ENCODE measurements at places on chromosomes 6 and 20. TPM values are rescaled to one million over a fixed set of nuclear protein-coding genes. Genes with fewer than 3 reads are reported as not detected.

GRCh38 chr6:156791320-156791850, 14.2 kb downstream of the ARID1B start:
- peak overlapping the region; percentile 22 for H3K4me3 ChIP-seq
- peaks cover 100% of the 10 kb centered on the region for H3K4me1 ChIP-seq
- no peaks in the 10 kb centered on the region for H3K36me3 ChIP-seq
- no peaks in the 10 kb centered on the region for H3K27me3 ChIP-seq
- peak; percentile 82 for DNase-seq

- no peak overlapping the region for H3K27ac ChIP-seq
- H3K27me3 ChIP-seq, result no peaks in the 10 kb centered on the region
- H3K4me1 ChIP-seq, result peaks cover 23% of the 10 kb centered on the region
- peaks cover 6% of the 10 kb centered on the region for H3K36me3 ChIP-seq
These were observed 4.6 kb upstream of the SFT2D1 start for GRCh38 chr6:166346965-166347364.

- DNase-seq, result peak; percentile 69
- H3K27me3 ChIP-seq, result no peaks in the 10 kb centered on the region
- H3K4me3 ChIP-seq, result no peak overlapping the region
- H3K36me3 ChIP-seq, result no peaks in the 10 kb centered on the region
These were observed 47.8 kb upstream of the GATA5 start for GRCh38 chr20:62523473-62524203.

DNA sequence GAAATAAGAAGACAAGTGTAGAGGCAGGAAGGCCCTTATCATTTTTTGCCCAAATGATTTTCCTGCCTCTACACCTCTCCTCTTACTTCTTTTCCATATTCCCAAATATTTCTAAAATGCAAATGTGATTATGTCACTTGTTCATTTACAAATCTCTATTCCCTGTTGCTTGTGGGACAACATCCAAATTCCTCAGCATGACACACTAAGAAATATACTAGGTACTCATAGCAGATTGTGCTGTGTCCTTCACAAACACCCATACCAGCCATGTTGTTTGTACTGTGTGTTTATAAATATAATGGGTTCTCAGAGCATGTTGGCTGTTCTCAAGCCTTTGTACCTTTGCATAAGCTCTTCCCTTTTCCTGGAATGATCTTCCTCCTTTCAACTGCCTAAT, 17.7 kb upstream of the FYN start:
- H3K4me3 ChIP-seq, result no peak overlapping the region
- no peak overlapping the region for H3K27ac ChIP-seq
- no peaks in the 10 kb centered on the region for H3K4me1 ChIP-seq
- H3K36me3 ChIP-seq, result no peaks in the 10 kb centered on the region
- DNase-seq, result no peak

GRCh38 chr20:62286493-62287064, 16.2 kb upstream of the ADRM1 start:
- no peak overlapping the region for H3K4me3 ChIP-seq
- no peaks in the 10 kb centered on the region for H3K36me3 ChIP-seq
- H3K27ac ChIP-seq, result no peak overlapping the region
- H3K4me1 ChIP-seq, result no peaks in the 10 kb centered on the region

- peak overlapping the region; percentile 90 for H3K4me3 ChIP-seq
- peaks cover 67% of the 10 kb centered on the region for H3K4me1 ChIP-seq
- H3K27ac ChIP-seq, result 0 out of 2 replicates have a peak overlapping the region, but pooled peaks have one; percentile 15
- H3K27me3 ChIP-seq, result no peaks in the 10 kb centered on the region
- no peak for DNase-seq
These were observed 2.4 kb downstream of the AMD1 start for GRCh38 chr6:110876806-110877564.

DNA sequence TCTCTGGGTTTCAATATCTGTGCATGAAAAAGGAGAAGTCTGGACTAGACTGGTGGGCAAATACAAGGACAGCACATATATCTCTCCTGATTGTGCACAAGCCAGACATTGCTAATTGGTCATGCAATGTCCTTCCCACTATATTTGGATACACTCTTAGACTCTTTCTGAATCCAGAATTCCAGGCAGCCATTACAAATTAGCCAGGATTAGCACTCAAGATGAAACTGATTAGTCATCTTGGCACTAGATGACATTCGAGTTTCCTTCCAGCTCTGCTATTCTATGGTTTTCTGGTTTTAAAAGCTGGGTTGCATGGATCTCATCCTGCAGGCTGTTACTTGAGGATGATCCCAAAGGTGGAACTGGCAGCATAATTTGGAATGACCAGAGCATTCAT, 73.2 kb downstream of the SCP2D1 start:
- no peak overlapping the region for H3K27ac ChIP-seq
- no peaks in the 10 kb centered on the region for H3K4me1 ChIP-seq
- H3K36me3 ChIP-seq, result no peaks in the 10 kb centered on the region
- H3K4me3 ChIP-seq, result no peak overlapping the region
- H3K27me3 ChIP-seq, result no peaks in the 10 kb centered on the region
- DNase-seq, result no peak

DNA sequence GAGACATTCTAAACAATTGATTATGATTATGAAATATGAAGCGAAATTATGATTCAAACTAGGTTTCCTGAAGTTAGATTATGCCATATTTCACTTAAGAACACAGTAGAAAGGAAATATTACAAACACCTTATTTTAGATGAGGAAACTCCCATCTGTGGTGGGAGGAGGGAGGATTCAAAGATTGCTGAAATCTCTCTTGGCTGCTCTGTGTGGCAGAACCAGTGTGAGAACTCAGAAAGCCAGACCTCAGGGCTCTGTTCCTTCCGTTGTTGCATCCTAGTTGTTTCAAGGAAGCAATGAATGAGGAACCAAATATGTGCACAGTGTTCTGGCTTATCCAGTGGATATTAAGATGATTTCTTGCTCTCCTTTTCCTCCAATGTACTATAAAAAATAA, 2.1 kb downstream of the TAAR5 start:
- no peak overlapping the region for H3K27ac ChIP-seq
- no peak overlapping the region for H3K4me3 ChIP-seq
- H3K4me1 ChIP-seq, result no peaks in the 10 kb centered on the region
- H3K27me3 ChIP-seq, result no peaks in the 10 kb centered on the region
- no peak for DNase-seq

GRCh38 chr6:18654821-18655220, 267.7 kb downstream of the RNF144B start:
- H3K27me3 ChIP-seq, result no peaks in the 10 kb centered on the region
- H3K27ac ChIP-seq, result no peak overlapping the region
- no peak for DNase-seq
- no peak overlapping the region for H3K4me3 ChIP-seq

GRCh38 chr6:56573624-56574023, 69.1 kb downstream of the DST start:
- H3K4me3 ChIP-seq, result no peak overlapping the region
- H3K4me1 ChIP-seq, result peaks cover 8% of the 10 kb centered on the region
- no peaks in the 10 kb centered on the region for H3K27me3 ChIP-seq
- no peak for DNase-seq

- no peak for DNase-seq
- no peaks in the 10 kb centered on the region for H3K27me3 ChIP-seq
- peaks cover 32% of the 10 kb centered on the region for H3K36me3 ChIP-seq
These were observed 7.1 kb downstream of the TDP2 start for GRCh38 chr6:24659561-24659960.

- H3K4me1 ChIP-seq, result peaks cover 22% of the 10 kb centered on the region
- peak; percentile 22 for DNase-seq
- H3K36me3 ChIP-seq, result peaks cover 23% of the 10 kb centered on the region
- H3K4me3 ChIP-seq, result no peak overlapping the region
- no peak overlapping the region for H3K27ac ChIP-seq
These were observed 50.8 kb downstream of the FKBP5 start for GRCh38 chr6:35637911-35638310.

DNA sequence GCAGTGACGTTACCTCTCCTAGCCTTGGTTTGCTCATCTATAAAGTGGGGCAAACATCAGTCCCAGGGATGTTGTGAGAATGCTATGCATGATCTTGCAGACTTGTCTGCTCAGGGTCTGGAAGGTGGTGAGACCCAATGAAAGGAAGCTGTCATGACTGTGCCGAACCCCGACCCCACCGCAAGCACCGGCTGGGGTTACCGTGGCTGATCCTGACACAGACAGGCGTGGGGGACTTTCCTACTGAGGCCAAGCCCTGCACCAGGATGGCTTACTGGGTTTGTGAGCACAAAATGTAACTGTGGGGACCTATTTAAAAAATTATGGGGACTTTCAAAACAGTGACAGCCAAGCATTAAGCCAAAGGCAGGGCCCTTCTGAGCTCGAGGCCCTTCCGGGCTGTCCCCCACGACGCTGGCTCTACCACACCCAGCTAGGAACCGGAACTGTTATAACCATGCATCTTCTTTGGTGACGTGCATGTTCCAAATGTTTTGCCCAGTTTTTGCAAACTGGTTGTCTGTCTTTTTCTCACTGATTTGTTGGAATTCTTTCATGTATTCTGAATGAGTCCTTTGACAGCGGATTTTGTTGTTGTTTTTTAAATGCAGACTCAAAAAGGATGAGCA, 76.6 kb upstream of the PMEPA1 start:
- H3K36me3 ChIP-seq, result no peaks in the 10 kb centered on the region
- no peaks in the 10 kb centered on the region for H3K27me3 ChIP-seq
- no peak for DNase-seq
- H3K27ac ChIP-seq, result no peak overlapping the region
- no peak overlapping the region for H3K4me3 ChIP-seq

- no peaks in the 10 kb centered on the region for H3K4me1 ChIP-seq
- H3K27ac ChIP-seq, result no peak overlapping the region
- DNase-seq, result no peak
- H3K4me3 ChIP-seq, result no peak overlapping the region
- no peaks in the 10 kb centered on the region for H3K36me3 ChIP-seq
- no peaks in the 10 kb centered on the region for H3K27me3 ChIP-seq
These were observed 1.4 kb downstream of the FAM83B start for GRCh38 chr6:54847799-54848597.

DNA sequence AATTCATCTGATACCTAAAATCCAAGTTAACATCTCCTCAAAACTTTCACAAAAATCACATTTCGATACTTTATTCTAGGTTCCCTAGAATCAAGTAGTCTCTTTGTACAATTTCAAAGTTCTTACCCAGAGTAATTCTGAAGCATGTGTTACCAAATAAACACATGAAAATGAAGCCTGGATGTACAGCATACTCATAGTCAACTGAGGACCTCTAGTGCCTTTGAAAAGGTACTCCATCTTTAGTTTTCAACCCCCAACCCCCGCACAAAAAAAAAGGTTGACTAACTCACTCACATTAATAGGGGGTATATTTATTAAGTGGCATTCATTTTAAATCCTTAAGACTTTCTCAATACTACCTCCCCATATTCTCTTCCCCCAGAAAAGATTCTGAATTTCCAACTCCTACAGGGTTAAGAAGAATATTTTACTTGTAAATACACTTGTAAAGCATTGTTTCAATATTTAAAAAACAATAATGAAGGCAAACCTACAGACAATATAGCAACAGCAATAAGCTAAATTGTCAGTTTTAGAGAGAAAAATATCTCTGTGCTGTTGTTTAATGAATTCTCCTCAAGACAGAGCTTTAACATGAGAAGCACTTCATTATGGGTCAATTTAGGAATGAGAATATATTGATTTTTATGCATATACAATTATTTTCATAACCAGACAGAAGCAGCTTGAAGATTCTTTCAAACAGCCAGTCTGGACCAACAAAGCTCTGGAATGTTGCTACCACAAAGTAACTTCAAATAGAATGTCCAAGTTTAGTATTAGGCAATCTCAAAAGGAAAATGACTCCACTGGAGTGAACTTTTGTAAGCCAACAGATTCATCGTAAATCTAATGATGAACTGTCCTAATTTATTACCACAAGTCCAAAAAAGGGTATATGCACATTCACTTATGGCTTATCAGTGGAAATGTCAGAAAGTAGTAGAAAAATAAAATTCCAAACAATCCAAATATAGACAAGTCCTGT, 3.3 kb downstream of the PLN start:
- H3K36me3 ChIP-seq, result no peaks in the 10 kb centered on the region
- H3K27me3 ChIP-seq, result no peaks in the 10 kb centered on the region
- DNase-seq, result peak; percentile 71

DNA sequence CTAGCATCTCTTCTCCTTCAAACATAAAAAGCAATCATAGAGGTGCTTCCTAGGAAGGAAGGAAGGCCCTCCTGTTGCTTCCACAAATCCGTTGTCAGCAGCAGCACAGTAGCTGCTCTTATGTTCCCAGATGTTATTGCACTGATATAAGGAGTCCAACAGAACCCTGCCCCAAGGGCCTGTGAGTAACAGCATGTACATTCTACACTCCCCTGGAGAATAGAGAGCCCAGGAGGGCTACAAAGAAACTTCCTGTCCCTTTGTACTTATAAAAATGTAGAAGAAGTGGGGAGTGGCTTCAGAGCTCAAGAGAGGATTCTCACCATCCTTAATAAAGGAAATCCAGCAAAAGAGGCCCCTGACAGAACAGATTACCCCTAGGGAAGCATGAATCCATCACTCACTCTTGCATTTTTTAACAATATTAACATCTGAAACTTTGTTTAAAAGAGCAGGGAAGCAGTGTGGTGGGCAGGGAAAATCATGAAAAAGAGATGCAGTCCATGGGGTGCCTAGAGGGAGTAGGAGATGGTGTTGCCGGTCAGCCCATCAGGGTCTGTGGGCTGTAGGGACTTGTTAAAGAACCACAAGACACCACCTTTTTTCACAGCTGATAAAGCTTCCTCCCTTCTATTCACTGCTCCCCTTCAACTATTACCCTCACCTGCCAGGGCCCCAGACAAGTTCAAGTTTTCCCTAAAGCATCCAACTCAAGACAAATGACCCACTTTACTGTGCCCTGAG, 104.5 kb upstream of the ADGRF1 start:
- no peak overlapping the region for H3K4me3 ChIP-seq
- H3K27me3 ChIP-seq, result no peaks in the 10 kb centered on the region
- H3K4me1 ChIP-seq, result 0 out of 2 replicates have a peak, but pooled peaks cover 2% of the 10 kb centered on the region
- DNase-seq, result no peak
- no peaks in the 10 kb centered on the region for H3K36me3 ChIP-seq

- no peaks in the 10 kb centered on the region for H3K36me3 ChIP-seq
- no peak for DNase-seq
These were observed 27.8 kb downstream of the FOXP4 start for GRCh38 chr6:41573985-41574384.

- no peak overlapping the region for H3K4me3 ChIP-seq
- no peak for DNase-seq
- no peaks in the 10 kb centered on the region for H3K4me1 ChIP-seq
- no peak overlapping the region for H3K27ac ChIP-seq
These were observed 136.2 kb downstream of the JARID2 start for GRCh38 chr6:15382089-15382488.

- no peaks in the 10 kb centered on the region for H3K27me3 ChIP-seq
- no peaks in the 10 kb centered on the region for H3K36me3 ChIP-seq
- DNase-seq, result no peak
These were observed 62.1 kb downstream of the NOL4L start for GRCh38 chr20:32522776-32523612.

The ADGRG6 gene
- not detected for total RNA-seq

The C2 gene
- not detected for total RNA-seq

The CNKSR3 gene
- under 0.01 TPM for total RNA-seq

The SLC17A1 gene
- not detected for total RNA-seq

The PPIL6 gene
- not detected for total RNA-seq

The DOK5 gene
- total RNA-seq, result not detected

The SLC4A11 gene
- 0.60 TPM for total RNA-seq

The IMPG1 gene
- not detected for total RNA-seq

The PLEKHG1 gene
- total RNA-seq, result 69.0 TPM

The RNF182 gene
- not detected for total RNA-seq

The FILIP1 gene
- 0.15 TPM for total RNA-seq

The CDSN gene
- total RNA-seq, result not detected
